Cortex of kidney (tissue), 1 donor: ENCODE measurements at places on chromosomes 3 and 15.

DNA sequence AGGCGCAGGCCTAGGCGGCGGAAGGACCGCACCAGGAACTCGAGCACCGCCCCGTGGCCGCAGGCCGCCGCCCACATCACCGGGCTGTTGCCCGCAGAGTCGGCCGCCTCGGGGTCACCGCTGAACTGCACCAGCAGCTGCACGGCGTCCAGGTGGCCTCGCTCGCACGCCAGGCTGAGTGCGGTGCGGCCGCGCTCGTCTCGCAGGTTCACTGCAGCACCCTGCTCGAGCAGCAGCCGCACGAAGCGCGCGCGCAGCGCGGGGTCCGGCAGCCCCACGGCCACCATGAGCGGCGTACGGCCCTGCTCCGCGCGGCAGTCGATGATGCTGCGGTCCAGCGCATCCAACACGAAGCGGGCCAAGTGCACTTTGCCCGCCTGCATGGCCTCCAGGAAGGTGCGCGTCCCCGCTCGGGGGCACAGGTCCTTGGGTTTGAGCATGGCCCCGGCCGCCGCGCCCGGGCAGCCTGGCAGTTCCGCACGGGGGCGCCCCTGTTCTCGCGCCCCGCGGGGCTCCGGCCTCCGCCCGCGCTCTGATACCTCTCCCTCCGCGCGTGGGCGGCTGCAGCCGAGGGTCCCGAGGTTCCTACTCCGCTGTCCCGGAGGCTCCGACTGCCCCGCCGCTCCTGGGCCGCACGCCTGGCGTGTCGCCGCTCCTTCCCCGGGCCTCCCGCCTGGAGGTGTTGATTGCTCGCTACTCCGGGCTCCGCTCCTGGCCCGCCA is 556 bp downstream of the ANKRD63 start:
- DNase-seq, result no peak

- DNase-seq, result no peak
Measured at GRCh38 chr3:129625072-129625874, 18.8 kb upstream of the PLXND1 start.

- DNase-seq, result no peak
Measured at GRCh38 chr3:4425707-4426106, 41.4 kb downstream of the SUMF1 start.

DNA sequence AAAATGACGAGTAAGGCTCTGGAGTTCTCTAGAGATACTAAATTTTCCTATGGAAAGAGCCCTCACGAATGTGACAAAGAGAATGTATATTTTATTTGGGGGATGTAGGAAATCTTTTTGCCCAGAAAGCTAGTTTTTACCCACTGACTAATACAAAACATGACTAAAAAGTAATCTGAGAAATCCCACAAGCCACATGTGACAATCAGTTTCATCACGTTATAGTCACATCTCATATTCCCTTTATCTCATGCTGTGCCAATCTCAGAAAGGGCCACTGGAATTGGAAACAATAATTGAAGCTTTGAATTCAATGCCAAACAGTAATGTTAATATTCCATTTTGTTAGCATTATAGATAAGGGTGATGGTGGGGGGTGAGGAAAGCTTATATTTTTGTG is 509.0 kb upstream of the GOLIM4 start:
- no peak for DNase-seq

GRCh38 chr3:40108643-40109042 is 200.9 kb upstream of the EIF1B start:
- DNase-seq, result no peak

- DNase-seq, result no peak
Measured at GRCh38 chr3:103873021-103873420, 1438.2 kb downstream of the ZPLD1 start.

DNA sequence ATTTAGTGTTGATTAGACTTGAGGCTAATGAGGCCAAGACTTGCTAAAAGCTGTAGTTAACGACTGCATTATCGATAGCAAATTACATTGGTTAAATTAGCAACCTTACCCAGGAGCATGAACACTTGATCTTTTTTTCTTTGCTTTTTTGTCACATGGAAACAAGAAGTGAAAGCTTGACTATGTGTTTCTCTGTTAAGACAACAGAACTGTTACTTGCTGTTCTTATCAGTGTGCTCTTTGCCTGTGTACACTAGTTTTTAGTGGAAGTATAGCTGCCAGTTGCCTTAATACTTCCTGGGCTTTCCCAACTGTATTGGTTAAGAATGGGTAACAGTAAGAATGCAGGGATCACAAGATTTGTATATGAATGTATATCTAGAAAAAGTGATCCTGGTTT is 625.5 kb downstream of the NAALADL2 start:
- no peak for DNase-seq

DNA sequence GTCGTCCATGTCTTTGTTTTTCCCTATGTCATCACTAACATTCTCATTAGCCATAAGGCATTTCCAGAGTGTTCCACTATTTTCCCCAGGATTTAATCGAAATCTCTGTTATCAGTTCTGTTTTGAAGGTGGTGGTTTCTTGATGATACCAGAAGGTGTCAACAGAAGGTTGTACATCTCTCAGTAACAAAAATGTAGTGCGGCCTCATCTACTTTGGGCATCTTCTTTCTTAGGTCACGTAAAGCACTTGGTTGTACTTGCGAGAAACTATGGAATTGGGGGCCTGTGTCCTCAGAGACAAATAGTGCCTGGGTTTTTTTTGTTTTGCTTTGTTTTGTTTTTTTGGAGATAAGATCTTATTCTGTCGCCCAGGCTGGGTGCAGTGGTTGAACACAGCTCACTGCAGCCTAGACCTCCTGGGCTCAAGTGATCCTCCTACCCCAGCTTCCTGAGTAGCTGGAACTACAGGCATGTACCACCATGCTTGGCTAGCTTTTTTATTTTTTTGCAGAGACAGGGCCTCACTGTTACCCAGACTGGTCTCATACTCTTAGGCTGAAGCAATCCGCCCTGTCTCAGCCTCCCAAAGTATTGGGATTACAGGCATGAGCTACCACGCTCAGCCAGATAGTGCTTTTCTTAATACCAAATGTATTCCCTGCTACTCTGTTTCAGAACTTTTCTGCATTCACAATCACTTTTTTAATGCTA is 61.2 kb upstream of the FURIN start:
- DNase-seq, result no peak

DNA sequence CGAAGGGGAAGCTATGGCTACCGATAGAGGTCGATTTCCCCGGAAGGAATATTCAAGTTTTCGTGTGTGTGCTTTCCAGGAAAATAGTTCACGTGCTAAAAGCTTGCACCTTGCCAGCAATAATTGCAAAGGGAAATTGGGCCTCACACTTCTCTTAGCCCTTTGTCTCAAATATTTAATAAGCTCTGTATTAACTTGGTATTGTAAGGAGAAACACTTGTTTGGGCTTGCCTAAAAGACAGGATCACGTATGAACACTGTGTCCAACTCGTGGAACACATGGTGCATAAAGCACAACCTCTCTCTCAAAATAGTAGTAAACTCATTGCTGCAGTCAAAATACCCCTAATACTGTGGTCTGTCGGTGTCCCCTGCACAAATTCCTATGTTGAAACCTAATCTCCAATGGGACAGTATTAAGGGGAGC is 352 bp upstream of the TMF1 start:
- no peak for DNase-seq
